Vagina (tissue), 2 donors: ENCODE measurements at places on chromosomes 12 and 14.
A peak's percentile ranks its signal among the peaks of the same experiment; 100 is the strongest.

DNA sequence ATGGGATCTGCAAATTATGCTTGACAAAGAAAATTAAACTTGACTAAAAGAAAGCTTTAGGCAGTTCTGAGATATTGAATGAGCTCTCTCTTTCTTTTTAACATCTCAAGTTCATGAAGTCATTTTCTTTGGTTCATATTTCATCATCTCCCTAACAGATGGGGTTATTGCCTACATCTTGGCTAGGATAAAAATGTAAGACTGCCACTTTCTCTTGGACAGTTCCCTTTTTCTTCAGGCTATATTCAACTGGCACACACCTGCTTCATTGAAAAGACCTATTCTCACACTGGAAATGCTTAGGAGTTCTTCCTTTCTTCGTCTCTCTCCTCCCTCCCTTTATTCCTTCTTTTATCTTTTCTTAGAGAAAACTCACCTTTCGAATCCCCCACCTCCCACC, 355.9 kb upstream of the SEL1L start:
- H3K27me3 ChIP-seq = no peaks in the 10 kb centered on the region
- DNase-seq = no peak
- H3K27ac ChIP-seq = no peak overlapping the region
- H3K4me3 ChIP-seq = no peak overlapping the region
- H3K4me1 ChIP-seq = no peaks in the 10 kb centered on the region

DNA sequence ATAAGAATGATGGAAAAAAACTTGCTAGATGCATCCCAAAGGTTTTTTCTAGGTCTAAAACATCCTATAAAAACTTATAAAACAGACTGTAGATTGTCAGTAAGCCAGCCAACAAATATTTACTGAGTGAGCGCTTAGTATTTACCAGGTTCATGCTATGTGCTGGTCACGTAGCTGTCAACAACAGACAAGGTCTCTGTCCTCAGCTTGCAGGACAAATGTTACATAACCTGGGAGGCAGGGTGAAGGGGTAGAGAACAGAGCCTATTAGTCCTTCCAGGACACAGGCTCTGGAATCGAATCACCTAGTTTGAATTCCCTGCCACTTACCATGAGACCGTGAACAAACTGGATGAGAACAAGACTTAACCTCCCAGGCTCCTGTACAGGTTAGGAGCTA, 6.4 kb downstream of the NFYB start:
- no peak for DNase-seq
- H3K4me1 ChIP-seq = peaks cover 39% of the 10 kb centered on the region
- H3K27ac ChIP-seq = no peak overlapping the region
- no peaks in the 10 kb centered on the region for H3K27me3 ChIP-seq

- no peak overlapping the region for H3K4me3 ChIP-seq
- DNase-seq = no peak
- H3K36me3 ChIP-seq = no peaks in the 10 kb centered on the region
- no peaks in the 10 kb centered on the region for H3K27me3 ChIP-seq
These were observed 449.7 kb downstream of the BTG1 start for GRCh38 chr12:91695964-91696363.

DNA sequence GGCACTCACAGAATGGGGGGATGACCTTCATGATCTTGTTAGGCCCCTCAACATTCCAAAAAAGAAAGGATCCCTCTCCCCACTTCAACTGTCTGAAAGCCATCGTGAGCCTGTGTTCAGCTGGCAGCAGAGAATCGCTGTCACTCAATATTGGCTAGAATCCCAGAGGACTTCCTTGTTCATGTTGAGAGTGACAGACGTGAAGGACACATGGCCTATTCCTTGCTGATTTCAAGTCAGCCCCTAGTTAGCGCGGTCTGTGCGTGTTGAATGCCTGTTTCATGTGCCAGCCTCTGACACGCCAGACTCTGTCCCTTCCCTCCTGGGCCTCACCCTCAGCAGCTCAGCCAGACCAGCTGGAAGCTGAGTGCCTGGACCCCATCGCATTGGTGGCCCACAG, 43.1 kb downstream of the DNAH10 start:
- no peak for DNase-seq
- no peak overlapping the region for H3K4me3 ChIP-seq
- no peaks in the 10 kb centered on the region for H3K27me3 ChIP-seq
- no peaks in the 10 kb centered on the region for H3K36me3 ChIP-seq

DNA sequence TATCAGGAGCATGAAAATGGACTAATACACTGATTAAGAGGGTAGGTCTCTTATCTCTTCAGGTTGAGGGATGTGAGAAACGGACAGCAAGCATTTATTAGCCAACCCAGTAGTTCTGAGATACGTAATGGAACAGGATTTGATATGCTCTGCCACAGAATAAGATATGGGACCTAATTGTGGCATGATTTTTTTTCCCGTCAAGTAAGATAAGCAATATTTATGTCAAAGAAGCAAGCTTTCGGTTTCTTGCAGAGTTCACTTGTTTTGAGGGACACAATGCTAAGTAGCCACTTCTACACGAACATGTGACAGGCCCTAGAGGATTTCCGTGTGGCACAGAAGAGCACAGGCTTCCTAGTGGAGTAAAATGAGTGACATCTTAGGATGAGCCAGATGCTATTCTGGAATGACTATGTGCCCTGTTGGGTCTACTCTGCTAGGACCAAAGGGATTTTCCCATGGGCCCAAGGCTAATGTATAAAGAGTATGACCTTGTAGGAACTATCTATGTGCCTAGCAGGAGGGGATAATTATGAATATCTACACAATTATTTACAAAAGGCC, 57.9 kb downstream of the SLC38A1 start:
- no peak overlapping the region for H3K27ac ChIP-seq
- H3K4me1 ChIP-seq = peaks cover 22% of the 10 kb centered on the region
- H3K27me3 ChIP-seq = no peaks in the 10 kb centered on the region
- no peak overlapping the region for H3K4me3 ChIP-seq
- no peaks in the 10 kb centered on the region for H3K36me3 ChIP-seq

- peak overlapping the region; percentile 44 for H3K4me3 ChIP-seq
- H3K27ac ChIP-seq = no peak overlapping the region
- no peaks in the 10 kb centered on the region for H3K36me3 ChIP-seq
- no peaks in the 10 kb centered on the region for H3K4me1 ChIP-seq
- DNase-seq = no peak
These were observed 50.9 kb downstream of the SNAPC1 start for GRCh38 chr14:61813096-61813606.

DNA sequence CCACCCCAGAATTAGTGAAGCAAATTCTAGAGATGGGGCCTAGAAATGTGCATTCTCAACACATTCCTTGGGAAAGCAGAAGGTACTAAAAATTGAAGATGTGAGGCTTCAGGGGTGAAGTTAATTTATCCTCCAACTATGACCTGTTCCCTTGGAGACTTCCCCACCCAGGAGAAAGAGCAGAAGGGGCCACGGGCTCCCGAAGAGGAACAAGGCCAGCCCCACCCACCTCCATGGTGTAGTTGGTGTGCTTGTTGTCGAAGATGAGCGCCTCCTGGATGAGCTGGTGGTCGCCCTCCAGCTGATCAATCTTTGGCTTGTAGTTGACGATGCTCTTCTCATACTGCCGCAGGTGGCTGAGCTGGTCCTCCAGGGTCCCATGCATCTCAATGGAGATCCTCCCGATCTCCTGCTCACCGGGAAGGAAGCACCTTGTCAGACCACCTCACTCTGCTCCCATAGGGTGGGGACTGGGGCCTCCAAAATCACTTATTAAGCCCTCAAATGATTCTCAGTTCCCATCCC, 87.8 kb upstream of the ZFP36L1 start:
- no peaks in the 10 kb centered on the region for H3K4me1 ChIP-seq
- no peak for DNase-seq
- no peaks in the 10 kb centered on the region for H3K36me3 ChIP-seq
- H3K4me3 ChIP-seq = no peak overlapping the region
- no peaks in the 10 kb centered on the region for H3K27me3 ChIP-seq

GRCh38 chr14:60251877-60252276, 2.9 kb downstream of the PPM1A start:
- H3K4me1 ChIP-seq = peaks cover 54% of the 10 kb centered on the region
- no peak for DNase-seq
- no peak overlapping the region for H3K27ac ChIP-seq
- no peaks in the 10 kb centered on the region for H3K27me3 ChIP-seq
- H3K4me3 ChIP-seq = peak overlapping the region; percentile 11

DNA sequence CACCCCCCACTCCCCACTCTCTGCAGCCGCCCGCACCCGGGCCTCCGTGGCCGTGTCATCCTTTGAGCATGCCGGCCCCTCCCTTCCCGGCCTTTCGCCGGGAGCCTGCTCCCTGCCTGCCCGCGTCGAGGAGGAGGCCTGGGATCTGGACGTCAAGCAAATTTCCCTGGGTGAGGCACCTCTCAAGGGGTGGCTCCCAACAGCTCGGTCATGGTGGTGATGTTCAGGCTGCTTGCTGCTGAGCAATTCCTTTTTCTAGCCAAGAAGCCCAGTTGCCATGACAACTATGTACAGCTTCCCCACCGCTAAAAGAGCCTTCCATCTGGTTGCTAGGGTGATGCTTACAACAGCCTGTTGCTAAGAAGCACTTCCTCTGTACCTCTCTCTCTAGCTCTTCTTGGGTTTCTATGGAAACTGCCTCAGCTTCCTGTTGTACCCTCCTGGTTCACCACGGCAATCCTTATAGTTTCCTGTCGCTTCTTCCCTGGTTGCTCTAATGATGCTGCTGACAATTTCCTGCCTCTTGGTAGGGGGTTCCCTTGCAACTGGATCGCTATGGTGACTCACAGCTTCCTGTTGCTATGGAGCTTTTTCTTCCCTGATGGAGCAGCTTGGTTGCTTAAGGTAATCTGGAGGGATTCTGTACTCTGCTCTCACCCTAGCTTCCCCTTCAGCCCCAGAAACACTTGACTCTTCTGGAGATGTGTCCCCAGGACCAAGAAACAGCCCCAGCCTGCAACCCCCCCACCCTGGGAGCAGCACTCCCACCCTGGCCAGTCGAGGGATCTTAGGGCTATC, 11.0 kb downstream of the ZNF219 start:
- peaks cover 6% of the 10 kb centered on the region for H3K4me1 ChIP-seq
- no peak for DNase-seq
- H3K4me3 ChIP-seq = no peak overlapping the region
- H3K27ac ChIP-seq = peak overlapping the region; percentile 12

DNA sequence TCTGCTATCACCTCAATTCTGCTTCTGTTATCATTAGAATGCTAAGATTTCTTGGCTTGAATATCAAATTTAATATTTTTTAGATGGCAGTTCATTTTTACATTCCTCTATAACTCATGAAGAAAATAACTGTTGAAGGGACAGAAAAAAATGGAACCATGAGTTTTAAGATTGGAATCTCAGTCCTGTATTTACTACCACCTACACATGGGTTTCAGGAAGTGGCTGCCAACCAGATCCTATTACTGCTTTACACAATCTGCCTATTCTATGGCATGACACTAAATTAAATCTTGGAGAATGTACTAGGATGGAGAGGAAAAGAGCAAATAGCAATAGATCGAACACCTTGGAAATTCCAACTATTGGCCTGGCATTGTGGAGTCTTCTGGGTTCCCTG, 140.8 kb downstream of the DUSP6 start:
- H3K36me3 ChIP-seq = no peaks in the 10 kb centered on the region
- DNase-seq = no peak
- H3K27me3 ChIP-seq = no peaks in the 10 kb centered on the region
- no peak overlapping the region for H3K4me3 ChIP-seq

DNA sequence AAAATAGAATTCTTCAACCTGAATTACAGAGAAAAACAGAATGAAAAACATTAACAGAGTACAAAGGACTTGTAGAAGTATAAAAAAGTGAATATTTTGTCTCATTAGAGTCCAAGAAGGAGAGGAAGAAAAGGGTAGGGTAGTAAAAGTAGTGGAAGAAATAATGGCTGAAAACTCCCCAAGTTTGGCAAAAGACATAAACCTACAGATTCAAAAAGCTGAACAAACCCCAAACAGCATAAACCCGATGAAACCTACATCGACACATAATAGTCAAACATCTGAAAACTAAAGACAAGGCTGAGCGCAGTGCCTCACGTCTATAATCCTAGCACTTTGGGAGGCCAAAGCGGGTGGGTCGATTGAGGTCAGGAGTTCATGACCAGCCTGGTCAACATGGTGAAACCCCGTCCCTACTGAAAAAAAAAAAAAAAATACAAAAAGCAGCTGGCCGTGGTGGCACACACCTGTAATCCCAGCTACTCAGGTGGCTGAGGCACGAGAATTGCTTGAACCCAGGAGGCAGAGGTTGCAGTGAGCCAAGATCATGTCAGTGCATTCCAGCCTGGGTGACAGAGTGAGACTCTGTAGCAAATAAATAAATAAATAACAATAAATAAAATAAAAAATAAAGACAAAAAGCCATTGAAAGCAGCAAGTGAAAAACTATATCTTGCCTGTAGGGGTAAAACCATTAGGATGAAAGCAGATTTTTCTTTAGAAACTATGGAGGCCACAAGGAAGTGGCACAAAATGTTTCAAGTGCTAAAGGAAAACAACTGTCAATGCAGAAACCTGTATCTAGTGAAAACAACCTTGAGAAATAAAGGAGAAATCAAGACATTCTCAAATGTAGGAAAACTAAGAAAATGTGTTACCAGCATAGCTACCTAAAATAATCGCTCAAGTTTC, 11.4 kb downstream of the TIMM9 start:
- no peaks in the 10 kb centered on the region for H3K4me1 ChIP-seq
- no peaks in the 10 kb centered on the region for H3K27me3 ChIP-seq
- H3K4me3 ChIP-seq = no peak overlapping the region
- peaks cover 11% of the 10 kb centered on the region for H3K36me3 ChIP-seq

DNA sequence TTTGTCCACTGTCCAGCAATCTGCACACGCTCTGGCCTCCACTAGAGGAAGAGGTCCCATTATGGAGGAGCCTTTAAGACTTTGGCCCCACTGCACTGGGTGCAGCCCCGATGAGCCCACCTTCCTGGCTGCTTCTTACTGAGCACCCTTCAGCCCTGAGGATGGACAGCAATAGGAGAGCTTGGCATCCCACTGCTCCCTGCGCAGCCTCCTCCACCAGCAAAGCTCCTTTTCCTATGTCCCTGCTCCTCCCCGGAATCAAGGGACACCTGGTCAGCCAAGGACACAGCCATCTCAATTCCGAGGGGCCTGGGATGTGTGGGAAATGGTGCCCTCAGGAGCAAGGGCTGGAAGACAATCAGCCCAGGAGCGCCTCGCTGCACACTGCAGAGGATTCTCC, 94.7 kb downstream of the GCH1 start:
- no peak overlapping the region for H3K27ac ChIP-seq
- no peaks in the 10 kb centered on the region for H3K36me3 ChIP-seq
- H3K27me3 ChIP-seq = no peaks in the 10 kb centered on the region
- H3K4me1 ChIP-seq = peaks cover 11% of the 10 kb centered on the region

GRCh38 chr12:5884285-5884684, 60.8 kb downstream of the ANO2 start:
- no peaks in the 10 kb centered on the region for H3K4me1 ChIP-seq
- no peaks in the 10 kb centered on the region for H3K27me3 ChIP-seq
- H3K36me3 ChIP-seq = no peaks in the 10 kb centered on the region
- DNase-seq = no peak

- peaks cover 25% of the 10 kb centered on the region for H3K4me1 ChIP-seq
- no peak overlapping the region for H3K27ac ChIP-seq
- no peaks in the 10 kb centered on the region for H3K27me3 ChIP-seq
- H3K4me3 ChIP-seq = no peak overlapping the region
- peaks cover 23% of the 10 kb centered on the region for H3K36me3 ChIP-seq
- DNase-seq = no peak
These were observed 85.4 kb downstream of the NCOR2 start for GRCh38 chr12:124481772-124482566.
